ENCODE measurements at places on chromosomes 4 and X.

DNA sequence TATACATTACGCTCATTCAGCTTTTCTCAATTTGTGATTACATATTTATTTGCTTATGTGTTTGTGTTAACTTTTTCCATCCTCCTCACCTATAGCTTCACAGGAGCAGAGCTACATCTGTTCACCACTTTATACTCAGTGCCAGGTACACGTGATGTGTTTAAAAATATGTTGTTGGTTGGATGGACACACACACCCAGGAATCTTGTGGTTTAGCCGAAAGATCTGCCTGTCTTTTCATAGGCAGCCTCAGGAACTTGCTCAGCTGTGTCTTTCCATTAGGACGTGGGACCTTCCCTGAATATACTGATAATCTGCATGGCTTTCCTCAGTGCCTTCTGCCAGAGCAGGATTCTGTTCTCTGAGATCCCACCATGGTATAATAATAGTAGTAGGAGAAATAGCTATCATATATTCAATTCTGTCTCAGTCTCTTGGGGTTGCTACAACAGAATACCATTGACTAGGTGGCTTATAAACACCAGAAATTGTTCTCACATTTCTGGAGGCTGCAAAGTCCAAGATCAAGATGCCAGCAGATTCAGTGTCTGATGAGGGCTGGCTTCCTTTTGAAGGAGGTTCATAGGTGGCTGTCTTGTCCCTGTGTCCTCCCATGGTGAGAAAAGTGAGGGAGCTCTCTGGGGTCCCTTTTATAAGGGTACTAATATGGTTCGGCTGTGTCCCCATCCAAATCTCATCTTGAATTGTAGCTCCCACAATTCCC is 50.0 kb upstream of the SOD3 start:
- DNase-seq, result no peak

DNA sequence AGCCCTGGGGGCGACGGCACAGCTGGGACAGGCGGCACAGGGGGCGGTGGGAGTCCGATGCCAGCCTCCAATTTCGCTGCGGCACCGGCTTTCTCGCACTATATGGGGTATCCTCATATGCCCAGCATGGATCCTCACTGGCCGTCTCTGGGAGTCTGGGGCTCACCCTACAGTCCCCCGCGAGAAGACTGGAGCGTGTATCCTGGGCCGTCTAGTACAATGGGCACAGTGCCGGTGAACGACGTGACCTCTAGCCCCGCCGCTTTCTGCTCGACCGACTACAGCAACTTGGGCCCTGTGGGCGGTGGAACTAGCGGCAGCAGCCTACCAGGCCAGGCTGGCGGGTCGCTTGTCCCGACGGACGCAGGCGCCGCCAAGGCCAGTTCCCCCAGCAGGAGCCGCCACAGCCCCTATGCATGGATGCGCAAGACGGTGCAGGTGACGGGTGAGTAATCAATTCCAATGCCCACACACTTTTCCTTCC is 500 bp downstream of the CDX4 start:
- no peak for DNase-seq

GRCh38 chr4:38091636-38092035 is 131.4 kb downstream of the PTTG2 start:
- DNase-seq, result no peak

DNA sequence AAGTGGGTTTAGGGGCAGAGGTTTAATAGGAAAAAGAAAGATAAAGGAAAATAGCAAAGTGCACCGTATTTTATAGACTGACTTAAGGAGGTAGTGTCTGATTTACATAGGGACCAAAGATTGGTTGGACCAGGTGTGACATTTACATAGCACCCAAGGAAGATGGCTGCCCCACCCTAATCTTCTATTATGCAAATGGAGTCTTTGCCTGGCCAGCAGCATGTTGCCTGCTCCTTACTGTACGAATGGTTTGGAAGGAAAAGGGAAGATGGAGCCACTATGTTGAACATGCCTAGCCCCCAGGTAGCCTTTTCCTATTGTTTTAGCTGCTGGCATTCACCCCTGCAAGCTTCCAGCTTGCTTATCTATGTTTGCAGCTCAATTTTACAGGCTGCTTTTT is 146.2 kb upstream of the PDE5A start:
- DNase-seq, result no peak

DNA sequence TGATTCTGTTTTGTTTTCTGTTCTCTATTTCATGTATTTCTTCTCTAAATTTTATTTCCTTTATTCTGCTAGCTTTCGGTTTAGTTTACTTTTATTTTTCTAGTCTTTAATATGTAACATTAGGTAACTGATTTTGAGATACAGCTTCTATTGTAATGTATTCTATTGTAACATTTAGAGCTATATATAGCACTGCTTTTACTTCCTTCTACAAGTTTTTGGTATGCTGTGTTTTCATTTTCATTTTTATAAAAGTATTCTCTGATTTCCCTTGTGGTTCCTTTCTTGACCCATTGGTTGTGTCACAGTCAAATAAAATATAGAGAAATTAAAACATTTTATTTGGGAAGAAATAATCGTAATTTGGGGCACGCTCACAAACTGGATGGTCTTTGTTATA is 13.9 kb upstream of the CT47A1 start:
- no peak for DNase-seq

GRCh38 chrX:139532834-139533233 is 2.3 kb downstream of the F9 start:
- DNase-seq, result no peak

GRCh38 chrX:65528705-65529340 is 5.8 kb downstream of the LAS1L start:
- DNase-seq, result peak; percentile 47

- DNase-seq, result no peak
Measured at GRCh38 chrX:42804524-42804923, 26.6 kb upstream of the PPP1R2C start.
